ENCODE measurements at places on chromosomes 7 and 10. TPM values are rescaled to one million over a fixed set of nuclear protein-coding genes. Genes with fewer than 3 reads are reported as not detected.

- no peak for DNase-seq
These were observed 132.9 kb downstream of the ANLN start for GRCh38 chr7:36522453-36523007.

- no peak for DNase-seq
These were observed 23.9 kb downstream of the UNC5B start for GRCh38 chr10:71236286-71236685.

GRCh38 chr7:52669031-52669430 is 366.4 kb upstream of the POM121L12 start:
- no peak for DNase-seq

TRIM73 gene
- total RNA-seq = 0.83 TPM

ZP3 gene
- total RNA-seq = not detected

UCN3 gene
- not detected for total RNA-seq

CHST3 gene
- 40.6 TPM for total RNA-seq

GRCh38 chr10:123746520-123746919 is 80.4 kb downstream of the GPR26 start:
- DNase-seq = no peak

DNA sequence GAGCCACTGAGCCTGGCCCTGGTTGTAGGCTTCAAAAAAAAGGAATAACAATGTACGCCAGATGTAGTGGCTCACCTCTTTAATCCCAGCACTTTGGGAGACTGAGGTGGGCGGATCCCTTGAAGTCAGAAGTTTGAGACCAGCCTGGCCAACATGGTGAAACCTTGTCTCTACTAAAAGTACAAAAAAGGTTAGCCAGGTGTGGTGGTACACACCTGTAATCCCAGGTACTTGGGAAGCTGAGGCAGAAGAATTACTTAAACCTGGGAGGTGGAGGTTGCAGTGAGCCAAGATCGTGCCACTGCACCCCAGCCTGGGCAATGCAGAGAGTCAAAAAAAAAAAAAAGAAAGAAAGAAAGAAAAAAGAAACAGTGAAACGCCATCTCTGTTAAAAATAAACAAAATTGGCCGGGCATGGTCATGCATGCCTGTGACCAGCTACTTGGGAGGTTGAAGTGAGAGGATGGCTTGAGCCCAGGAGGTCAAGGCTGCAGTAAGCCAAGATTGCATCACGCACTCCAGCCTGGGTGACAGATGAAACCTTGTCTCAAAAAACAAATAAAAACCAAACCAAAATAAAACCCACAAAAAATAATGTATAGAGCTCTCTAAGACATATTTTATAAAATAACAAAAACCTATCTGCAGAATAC is 4.7 kb upstream of the KLHDC10 start:
- peak; percentile 18 for DNase-seq

DNA sequence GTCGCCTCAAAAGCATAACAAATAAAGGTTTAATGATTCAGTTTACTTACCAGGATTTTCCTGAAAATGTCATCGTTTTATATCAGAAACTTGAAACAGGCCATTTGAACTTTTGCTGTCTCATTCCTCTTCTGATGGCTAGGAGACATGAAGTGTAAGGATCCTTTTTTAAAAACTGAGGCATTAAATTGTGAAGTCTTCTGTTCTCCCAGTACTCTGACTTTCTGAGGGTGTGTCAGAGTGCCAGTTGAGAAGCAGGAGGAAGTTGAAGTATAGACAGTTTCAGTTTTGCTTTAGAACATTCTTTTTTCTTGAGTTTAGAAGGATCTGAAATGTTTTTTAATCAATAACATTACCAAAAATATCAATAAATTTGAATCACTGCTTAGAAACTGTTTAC is at the start of gene SAMD9L:
SAMD9L (minus strand) TSS at position 242 of the 400 bp plus-strand sequence. CDS start 12,414 bp downstream, outside the sequence.
- peak; percentile 56 for DNase-seq

GRCh38 chr7:123797673-123798531 is 47.1 kb upstream of the HYAL4 start:
- peak; percentile 94 for DNase-seq

GRCh38 chr7:138072726-138073125 is 3.5 kb upstream of the AKR1D1 start:
- no peak for DNase-seq

PAX4 gene
- not detected for total RNA-seq

- DNase-seq = peak; percentile 54
These were observed 21.9 kb downstream of the FRA10AC1 start for GRCh38 chr10:93680412-93681047.

PIK3AP1 gene
- total RNA-seq = not detected

CNNM1 gene
- 0.32 TPM for total RNA-seq

GRCh38 chr7:28674359-28674782 is 262.1 kb downstream of the CREB5 start:
- no peak for DNase-seq

OR6B1 gene
- total RNA-seq = not detected

ZNF804B gene
- total RNA-seq = not detected

GRCh38 chr10:118723466-118723865 is 31.3 kb downstream of the CACUL1 start:
- DNase-seq = peak; percentile 14

GRCh38 chr10:107686095-107686494 is 521.6 kb upstream of the SORCS1 start:
- DNase-seq = no peak

GRID2IP gene
- not detected for total RNA-seq

NRG3 gene
- not detected for total RNA-seq

DNA sequence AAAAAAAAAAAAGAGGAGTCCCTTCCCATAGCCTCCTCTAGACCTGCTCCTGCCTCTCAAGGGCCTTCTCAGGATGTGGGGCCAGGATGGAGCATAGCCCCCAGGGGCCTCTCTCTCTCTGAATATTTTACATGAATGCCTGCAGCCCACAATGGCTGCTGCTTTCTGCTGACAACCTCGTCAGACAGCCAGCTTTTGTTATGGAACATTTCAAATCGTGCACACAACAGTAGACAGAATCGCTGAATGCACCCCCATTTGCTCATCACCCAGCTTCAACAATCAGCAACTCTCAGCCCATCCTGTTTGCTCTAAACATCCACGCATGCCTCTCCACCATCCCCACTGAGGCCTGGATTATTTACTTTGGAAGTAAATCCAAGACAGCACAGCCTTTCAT is 5.4 kb downstream of the PLAC9 start:
- DNase-seq = no peak

LRRD1 gene
- not detected for total RNA-seq

DNA sequence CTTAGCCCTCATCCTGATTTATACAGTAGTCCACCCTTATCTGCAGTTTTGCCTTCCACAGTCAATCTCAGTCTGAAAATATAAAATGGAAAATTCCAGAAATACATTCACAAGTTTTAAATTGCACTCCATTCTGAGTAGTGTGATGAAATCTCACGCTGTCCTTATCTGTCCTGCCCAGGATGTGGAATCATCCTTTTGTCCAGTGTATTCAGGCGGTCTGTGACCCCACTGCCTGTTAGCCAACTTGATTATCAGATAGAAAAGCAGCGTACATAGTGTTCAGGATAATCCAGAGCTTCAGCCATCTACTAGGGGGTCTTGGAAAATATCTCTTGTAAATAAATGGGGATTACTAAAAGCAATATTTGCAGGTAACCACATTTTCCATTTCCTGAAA is 146.3 kb downstream of the MALRD1 start:
- DNase-seq = no peak
